Lung (tissue), 17 donors: ENCODE measurements at places on chromosomes 2 and 18. TPM values are rescaled to one million over a fixed set of nuclear protein-coding genes. Genes with fewer than 3 reads are reported as not detected.

Gene ADAM23
- total RNA-seq = 1.6 TPM

DNA sequence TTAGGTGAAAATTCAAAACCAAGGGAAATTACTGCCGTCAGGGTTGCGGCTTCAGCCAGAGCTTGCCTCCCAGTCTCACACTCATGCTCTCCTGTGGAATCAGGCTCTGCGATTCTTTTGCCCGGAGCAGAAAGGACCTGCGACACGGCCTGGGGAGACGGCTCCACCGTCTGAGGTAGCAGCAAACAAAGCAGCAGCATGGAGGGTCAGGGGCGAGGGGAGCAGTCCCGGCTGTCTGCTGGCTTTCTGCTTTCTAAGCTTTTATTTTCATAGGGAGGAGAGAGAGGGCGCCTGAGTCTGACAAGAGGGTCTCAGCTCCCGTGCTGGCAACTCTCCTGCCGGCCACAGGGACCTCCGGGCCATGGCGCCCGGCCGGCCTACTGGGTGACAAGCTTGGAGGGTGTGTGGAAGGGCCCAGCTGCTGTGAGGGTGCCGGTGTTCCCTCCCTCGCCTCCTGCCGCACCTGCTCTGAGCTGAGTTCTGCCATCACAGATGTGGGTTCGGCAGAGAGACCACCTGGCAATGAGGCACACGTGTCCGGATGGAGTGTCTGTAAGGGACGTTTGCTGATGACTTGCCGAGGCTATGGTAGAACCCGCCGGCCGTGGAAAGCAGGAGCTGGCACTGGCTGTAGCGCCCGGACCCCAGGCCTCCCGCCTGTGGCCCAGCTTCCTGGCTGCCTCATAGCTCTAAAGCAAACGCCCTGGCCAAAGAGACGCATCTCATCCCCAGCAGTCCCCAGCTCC is 66.2 kb upstream of the CTDP1 start:
- peak; percentile 9 for DNase-seq

Gene DAW1
- 9.2 TPM for total RNA-seq

- DNase-seq = no peak
These were observed 99.7 kb downstream of the GULP1 start for GRCh38 chr2:188391354-188391753.
